Stimulated activated CD4-positive, alpha-beta T cell treated with anti-CD3 and anti-CD28 coated beads, Interleukin-12 subunit alpha, Interleukin-12 subunit beta, amount 100 ng/mL, for 24 hours (primary cell): ENCODE measurements at places on chromosomes 3 and 15.

DNA sequence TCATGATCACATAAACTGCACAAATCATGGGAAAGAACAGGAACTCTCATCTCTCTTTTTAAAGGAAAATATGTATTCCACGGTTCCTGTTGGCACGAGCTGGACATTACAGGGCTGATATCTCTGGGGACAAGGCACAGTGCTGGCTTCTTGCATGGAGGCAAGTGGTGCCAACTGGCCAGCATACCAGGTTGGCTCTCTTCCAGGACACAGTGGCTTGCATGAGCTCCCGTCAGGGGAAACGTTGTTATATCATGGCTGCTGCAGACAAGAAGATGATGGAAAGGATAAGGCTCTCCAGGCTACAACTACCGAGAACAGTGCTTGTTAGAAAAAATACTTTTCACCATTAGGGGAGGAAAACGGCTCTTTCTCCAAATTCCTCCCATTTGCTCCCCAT, 283.9 kb downstream of the RORA start:
- no peak for DNase-seq

DNA sequence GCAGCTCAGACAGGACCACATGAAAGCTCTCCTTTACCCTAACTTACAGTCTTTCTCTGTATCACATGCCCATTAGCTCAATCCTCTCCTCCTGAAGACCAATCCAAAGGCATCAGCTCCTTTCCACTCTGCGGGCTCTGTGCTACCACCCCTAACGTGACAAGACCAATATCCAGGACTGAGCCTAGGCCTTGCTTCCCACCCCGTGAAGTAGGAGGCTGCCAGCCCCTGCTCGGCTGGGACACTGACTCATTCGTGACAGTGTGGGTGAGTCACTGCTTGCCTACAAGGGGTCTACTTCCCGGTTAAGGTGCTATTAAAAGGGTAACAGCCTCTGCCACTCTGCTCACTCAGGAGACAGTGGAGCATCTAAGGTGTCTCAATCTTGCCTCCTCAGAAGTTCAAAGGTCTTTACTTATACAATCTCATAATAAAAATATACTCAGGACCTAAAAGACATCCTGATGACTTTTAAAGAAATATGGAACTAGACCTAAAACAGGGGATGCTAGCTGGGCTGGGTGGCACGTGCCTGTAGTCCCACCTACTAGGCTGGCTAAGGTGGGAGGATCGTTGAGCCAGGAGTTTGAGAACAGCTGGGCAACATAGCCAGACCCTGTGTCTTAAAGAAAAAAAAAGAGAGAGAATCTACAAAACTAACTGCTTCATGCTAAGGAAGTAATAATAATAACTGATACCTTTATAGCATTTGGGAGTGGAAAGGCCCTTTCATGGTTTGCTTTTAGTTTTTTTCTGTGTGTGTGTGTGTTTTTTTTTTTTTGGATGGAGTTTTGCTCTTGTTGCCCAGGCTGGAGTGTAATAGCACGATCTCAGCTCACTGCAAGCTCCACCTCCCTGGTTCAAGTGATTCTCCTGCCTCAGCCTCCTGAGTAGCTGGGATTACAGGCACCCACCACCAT, 55.0 kb downstream of the TMEM44 start:
- DNase-seq: no peak

DNA sequence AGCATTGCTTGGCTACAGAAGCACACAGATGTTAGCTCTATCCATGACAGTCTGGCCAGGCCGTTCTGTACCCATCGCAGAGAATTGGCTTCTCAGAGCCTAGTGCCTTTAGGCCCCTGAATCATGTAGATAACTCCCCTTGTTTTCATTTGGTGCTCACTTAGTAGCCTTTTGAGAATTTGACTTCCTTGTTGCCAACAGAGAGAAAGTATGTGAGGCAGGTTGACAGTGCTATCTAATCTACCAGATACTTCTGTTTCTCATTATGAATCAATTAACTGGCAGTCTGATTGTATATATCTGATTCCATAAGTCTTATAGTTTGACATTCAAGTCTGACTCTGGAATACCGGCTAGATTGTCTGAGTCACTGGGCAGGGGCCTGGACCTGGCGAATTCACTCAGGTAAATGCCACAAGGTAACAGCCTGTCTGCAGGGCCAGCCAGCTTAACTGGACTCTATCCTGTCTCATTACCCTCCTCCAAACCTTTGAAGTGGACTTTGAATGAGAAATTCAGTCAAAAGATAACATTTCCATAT, 160.2 kb downstream of the GHSR start:
- DNase-seq: no peak

- DNase-seq: no peak
Measured at GRCh38 chr15:100733101-100733842, 130.9 kb downstream of the ASB7 start.

- DNase-seq: no peak
Measured at GRCh38 chr3:9682096-9682495, 21.5 kb upstream of the CPNE9 start.

DNA sequence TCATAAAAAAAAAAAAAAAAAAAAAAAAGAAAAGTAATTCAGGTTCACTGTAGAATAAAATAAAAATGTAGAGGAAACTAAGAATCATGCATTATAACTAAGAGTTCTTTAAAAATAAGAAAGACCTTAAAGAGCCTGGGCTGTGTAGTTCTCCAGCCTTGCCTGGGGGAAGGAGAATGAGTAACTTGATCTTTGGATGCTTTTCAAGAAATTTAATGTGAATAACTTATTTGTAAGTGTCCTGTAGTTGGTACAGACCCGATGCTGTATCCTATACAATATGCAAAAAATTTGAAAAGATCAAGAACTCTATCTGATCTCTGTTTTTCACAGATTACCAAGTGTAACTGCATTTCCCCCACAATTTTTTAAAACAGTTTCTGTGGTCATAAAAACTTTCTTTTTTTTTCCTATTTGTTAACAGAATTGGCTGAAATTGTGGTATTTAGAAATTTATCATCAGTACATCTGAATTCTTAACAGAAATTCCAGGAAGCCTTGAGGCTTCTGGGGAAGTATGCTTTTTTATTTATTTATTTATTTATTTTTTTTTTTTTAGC, 195.3 kb downstream of the THRB start:
- DNase-seq: no peak

DNA sequence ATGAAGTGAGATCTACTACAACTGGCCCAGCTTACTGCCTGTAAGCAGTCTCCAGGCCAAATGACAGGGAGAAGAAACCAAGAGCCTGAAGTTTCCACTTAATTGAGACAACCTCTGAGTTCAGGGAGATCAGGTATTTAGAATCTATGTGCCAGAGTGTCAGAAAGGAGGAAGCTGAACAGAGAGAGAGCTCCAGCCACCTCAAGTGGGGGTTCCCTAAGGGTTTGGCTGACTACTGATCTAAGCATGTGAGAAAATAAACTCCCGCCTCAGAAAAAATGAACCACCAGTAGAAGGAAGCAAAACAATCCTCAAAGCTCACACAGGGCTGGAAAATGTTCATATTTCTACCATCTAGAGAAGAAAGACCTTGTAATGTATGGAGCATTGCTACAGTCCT, 25.0 kb downstream of the ADAM10 start:
- DNase-seq: no peak

DNA sequence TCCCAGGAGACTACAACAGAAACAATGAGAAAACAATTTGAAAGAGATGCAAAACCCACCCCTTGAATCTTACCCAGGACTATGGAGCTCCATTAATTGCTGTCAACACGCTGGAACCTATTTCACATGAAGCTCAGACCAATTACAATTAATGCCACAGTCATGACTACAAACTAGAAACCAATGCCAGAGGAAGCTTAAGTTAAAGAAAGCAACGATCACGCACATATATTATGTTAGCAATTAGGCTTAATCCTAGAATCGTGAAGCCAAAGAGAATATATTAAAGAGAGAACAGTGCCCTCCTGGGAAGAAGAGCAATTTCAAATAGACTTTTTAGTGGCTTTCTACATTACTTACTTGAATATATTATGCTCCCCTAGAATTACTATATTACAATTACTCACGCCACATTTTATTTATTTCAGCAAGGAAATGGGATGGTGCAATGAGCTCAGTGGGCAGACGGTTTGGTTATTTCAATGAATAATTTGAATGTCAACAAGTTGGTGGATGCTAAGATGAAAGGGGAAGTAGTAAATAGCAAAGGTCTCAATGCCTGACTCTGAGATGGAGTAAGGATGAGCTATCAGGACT, 125.5 kb downstream of the GREM1 start:
- no peak for DNase-seq

GRCh38 chr3:139521816-139522215, 17.7 kb downstream of the RBP1 start:
- no peak for DNase-seq

GRCh38 chr3:98587654-98588053, 5.8 kb downstream of the CPOX start:
- DNase-seq: no peak

DNA sequence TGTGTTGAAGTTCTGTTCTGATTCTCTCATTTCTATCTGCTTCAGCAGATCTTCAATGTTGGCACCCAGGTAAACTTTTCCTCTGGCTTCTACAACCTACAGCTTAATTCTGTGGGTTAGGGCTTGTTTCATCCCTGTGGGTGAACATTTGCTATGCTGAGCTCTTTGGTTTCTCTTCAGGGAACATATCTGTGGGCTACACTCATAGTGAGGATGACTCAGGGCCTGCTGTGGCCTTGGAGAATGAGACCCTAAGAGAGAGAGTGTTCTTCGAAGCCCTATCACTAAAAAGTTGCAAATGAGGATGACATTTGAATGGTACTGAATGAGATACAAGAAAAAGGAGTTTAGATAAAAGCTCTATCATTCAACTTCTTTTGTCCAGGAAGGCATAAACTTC, 346.2 kb upstream of the CBLB start:
- DNase-seq: no peak

DNA sequence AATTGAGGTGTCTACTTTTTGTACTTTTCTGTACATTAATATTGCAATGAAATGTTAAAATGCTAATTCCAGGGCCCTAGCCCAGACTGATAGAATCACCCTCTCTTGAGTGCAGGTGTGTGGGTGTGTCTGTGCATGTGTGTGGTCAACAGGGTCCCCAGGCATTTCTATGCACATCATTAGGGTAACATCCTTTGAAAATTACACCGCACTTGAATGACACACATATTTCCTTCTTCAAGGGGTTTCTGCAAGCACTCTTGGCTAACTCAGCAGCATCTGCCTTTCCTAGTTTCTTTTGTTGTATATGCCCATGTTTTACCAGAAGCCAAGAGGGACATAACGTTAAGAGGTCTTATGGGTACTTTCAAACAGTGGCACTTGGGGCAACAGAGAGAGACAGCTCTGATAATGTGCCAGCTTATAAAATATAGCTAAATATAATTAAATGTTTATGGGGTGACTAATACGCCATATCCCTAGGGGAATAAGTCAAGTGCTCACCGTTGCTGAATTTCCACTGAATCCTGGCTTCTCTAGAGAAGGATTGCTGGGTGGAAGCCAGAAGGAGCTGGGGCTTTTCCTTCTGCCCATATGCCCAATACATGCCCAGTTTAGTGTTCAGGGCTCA, 54.5 kb upstream of the LRIG1 start:
- no peak for DNase-seq

DNA sequence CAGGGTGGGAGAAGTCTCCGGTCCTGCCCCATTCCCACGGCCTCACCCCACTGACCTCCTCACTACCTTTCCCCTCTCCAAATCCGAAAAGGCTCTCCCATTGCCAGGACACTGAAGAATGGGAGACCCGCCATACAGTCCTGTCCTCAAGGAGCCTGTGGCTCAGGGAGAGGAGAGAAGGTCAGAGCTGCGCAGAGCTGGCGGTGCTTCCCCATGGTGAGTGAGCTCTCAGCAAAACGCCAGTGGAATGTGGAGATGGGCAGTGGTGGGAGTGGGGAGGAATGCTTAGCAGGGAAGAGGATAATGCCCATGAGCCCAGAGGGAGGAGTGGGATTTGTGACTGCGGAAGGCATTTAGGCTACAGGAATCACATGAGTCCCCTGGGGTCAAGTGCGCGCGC, 20.1 kb downstream of the FAM43A start:
- DNase-seq: no peak

DNA sequence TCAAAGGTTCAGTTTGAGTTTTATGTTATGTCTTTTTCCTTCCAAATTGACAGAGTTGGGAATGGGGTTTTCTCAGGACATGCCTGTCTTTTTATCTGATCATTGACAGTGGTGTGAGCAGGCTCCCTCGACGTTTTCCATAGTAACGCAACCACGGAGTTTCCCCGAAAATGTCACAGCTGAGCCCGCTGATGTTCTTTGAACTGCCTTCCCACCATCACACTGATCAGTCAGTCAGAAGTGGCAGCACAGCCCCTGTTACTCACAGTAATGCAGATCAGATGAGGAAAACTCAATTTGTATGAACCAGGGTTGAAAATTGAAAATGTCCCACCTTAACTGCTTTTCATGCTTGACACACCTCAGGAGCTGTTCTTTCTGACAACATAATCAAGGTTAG, 210.4 kb downstream of the NECTIN3 start:
- DNase-seq: no peak

DNA sequence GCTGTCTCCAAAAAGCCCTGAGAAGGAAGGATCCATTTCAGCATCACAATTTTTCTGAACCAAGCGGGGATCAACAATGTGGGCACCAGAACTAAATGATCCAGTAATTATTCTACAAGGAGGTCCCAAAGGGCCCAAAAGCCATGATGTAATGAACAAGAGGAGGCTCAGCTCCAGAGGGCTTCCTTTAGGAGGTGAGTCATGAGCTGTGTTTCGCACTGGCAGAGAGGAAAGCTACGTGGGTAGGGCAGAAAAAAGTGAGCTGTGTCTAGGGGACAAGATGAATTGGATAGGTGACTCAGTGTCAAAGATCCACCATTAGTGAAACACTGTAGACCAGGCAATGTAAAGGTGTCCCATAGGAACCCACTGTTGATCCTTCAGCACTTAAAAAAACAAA, 113.4 kb downstream of the RORA start:
- DNase-seq: no peak

DNA sequence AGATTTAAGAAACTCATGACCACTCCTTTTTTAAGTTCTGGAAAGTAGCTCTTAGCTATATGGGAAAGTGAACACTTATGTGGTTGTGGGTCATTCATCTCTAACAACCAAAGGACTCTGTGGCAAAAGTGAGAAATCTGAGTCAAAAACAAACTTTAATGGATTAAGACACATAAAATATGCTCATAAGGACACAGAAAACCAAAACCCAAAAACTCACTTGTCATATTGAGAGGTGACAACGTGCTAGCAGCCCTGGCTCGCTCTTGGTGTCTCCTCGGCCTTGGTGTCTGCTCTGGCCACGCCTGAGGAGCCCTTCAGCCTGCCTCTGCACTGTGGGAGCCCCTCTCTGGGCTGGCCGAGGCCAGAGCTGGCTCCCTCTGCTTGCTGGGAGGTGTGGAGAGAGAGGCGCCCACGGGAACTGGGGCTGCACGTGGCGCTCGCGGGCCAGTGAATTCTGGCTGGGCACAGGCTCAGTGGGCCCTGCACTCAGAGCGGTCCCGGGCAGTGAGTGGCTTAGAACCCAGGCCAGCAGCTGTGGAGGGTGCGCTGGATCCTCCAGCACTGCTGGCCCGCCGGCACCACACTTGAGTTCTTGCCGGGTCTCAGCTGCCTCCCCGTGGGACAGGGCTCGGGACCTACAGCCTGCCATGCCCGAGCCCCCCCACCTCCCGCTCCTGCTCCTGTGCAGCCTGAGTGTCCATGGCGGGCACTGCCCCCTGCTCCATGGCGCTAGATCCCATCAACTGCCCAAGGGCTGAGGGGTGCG, 30.3 kb upstream of the SKIL start:
- no peak for DNase-seq

GRCh38 chr3:150132101-150132749, 161.5 kb upstream of the PFN2 start:
- DNase-seq: no peak
